ENCODE measurements at places on chromosomes 12 and 14.

DNA sequence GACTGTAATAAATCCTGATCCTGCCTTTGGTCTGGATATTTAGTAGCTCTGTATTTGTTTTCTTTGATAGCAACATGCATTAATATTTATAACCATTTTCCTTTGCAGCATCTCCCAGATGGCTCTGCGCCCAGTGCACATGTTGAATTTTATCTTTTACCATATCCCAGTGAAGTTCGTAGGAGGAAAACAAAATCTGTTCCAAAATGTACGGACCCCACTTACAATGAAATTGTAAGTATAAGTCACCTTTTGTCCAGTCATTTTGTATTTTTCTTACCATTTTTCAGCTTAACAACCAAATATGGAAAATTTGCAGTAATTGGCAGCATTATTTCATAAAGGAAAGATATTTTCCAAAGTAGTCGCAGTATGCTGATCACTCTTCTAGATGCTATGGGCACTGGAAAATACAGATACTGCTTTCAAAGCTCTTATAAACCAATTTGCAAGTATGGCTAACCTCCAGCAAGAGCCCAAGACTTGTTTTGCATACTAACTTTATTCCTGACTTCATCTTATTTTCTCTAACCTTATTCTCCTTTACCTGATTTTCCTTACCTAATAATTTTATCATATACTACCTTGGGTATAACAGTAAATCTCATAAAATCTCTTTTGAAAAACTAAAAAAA lies 97.4 kb downstream of the PLCZ1 start:
- no peak for DNase-seq

GRCh38 chr14:92392711-92393110 lies 69.7 kb downstream of the SLC24A4 start:
- no peak for DNase-seq

DNA sequence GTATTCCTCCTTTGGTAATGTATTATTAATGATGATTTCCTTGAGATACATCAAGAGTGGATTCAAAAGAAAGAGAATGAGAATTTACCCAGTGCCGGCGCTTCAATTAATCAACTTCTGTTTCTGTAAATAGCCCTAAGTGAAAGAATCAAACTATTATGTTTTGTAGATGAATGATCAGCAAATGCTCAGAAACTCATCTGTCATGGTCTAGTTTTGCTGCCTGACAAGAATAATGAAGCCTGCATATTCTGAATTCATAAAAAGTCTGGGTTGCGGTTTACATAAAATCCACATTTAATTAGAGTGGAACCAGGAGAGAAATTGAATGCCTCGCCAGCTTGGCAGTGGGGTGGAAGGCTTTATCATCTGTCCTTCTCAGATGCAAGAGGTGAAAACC lies 325.3 kb downstream of the GALC start:
- DNase-seq = no peak

- DNase-seq = no peak
These were observed 116.6 kb downstream of the SLC35F4 start for GRCh38 chr14:57749267-57749666.

- no peak for DNase-seq
These were observed 166.2 kb downstream of the ANO2 start for GRCh38 chr12:5778821-5779220.

- DNase-seq = no peak
These were observed 3.0 kb upstream of the EP400 start for GRCh38 chr12:131946757-131947156.

- no peak for DNase-seq
These were observed 47.4 kb downstream of the CHST11 start for GRCh38 chr12:104504146-104504545.

GRCh38 chr12:95151406-95151805 lies 65.9 kb downstream of the FGD6 start:
- DNase-seq = no peak

GRCh38 chr14:44165286-44165685 lies 341.8 kb downstream of the FSCB start:
- DNase-seq = no peak

Data from activated T-cell treated with anti-CD3 and anti-CD28 coated beads for 1 hour (primary cell).